ENCODE measurements at places on chromosomes 5 and 9.

DNA sequence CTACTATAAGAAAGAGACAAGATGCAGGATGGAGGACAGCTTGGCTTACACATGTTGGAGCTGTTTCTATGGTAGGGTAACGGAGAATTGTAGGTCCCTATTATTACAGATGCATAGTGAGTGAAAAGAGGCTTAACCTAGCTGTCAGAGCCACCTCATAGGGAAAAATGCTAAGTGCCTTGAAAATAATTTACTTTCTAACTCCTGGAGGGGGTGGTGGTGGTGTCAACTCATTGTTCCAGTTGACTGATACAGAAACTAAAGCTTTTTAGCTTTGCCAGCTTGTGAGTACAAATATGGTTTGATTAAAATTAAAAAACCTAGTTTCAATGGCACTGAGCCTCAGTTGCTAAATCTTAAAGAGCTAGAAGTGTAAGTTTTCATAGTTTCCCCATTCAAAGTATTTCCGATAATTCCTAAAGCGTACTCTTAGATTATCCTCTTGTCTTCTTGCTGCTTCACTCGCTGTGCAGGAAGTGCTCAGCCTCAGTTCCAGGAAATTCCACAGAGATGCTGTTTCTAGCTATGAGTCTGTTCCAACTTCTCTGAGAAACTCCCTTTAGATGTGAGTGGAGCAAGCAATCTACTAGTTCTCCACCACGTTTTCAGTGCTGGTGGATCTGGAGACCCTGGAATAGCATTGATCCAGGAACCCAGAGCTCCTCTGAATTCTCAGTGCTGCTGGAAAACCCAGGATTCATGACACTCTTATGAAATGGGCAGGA is 265.2 kb downstream of the DMAC1 start:
- DNase-seq: no peak

GRCh38 chr5:150575745-150576448 is 64.6 kb upstream of the SYNPO start:
- no peak for DNase-seq

DNA sequence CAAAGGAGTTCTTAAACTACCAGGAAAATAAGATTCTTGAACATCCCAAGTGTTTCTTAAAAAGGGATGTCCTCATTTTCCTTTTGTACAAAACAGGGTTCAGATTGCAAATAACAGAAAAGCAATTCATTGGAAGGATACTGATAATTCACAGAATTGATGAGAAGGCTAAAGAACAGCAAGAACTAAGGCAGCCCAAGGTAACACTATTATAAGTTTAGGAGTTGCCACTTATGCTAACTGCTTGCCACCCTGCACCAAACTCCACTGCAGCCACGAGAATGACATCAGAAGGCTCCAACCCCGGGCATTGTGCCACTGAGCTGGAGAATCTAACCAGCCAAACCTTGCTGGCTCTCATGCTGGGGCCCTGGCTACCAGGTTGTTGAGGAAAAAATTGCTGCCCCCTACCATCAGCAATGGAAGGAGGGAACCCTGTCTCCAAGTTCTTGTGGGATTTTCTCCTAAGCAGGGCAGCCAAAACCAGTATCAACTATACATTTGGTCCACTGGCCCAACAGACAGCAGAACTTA is 123.4 kb downstream of the ARL15 start:
- DNase-seq: no peak

- DNase-seq: no peak
These were observed 274.2 kb upstream of the SMC2 start for GRCh38 chr9:103819936-103820335.

- DNase-seq: no peak
These were observed 1.4 kb upstream of the NFX1 start for GRCh38 chr9:33288828-33289483.
